Activated T-helper 1 cell treated with anti-CD3 and anti-CD28 coated beads, Interleukin-2, amount 50 U/mL, for 16 hours (primary cell): ENCODE measurements at places on chromosomes 2 and 18.

DNA sequence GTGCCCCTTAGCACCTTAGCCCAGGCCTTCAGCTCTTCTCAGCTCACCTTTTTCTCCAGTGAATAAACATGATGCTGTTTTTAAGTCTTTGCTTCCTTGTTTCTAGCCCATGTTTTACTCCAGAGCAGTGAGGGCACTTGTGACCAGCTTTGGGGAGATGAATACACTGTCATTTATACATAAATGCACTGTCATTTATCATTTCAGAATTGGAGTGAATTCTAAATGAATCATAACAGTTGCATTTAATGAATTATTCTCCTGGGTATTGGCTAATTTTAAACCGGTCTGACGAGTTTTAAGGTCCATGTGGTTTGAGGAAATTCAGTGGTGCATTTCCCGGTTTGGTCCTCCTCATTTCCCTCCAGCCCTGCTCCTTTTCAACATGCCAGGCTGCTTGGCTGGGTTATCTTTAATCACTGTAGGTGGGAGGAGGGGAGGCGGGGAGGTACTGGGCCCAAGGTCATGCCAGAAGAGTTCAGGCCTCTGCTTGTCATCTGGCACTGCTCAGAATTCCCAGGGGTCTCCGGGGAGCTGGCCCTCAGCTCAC, 23.9 kb downstream of the PRKCE start:
- DNase-seq = no peak

DNA sequence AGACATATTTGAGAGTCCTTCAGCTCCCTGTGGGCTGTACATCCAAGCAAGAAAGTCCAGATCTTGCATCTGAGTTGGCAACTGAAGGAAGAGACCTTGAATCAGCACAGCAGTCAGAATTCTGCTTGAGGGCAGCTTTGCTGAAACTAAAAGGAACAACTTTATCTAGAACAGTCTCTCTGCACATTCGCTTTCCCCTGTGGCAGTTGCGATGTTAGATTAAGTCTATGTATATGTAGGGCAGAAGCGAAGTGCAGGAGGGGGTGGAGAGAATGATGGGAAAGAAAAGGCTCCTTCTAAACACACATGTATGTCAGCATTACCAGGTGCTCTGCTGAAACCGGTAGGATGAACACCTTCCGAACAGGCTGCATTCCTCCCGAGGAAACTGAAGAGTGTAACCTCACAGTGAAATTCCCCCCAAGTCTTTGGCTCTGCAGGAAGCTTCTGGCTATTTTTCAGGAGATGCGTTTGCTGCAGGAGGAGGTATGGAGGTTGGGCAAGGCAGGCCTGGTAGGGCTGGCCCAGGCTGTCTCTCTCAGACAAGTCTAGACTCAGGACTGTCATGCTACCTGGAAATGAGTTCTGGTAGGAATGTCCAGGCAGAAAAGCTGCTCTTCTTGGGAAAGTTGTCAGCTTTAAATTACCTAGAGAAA, 70.0 kb upstream of the ATL2 start:
- no peak for DNase-seq

- DNase-seq = no peak
These were observed 158.0 kb downstream of the ANKRD30B start for GRCh38 chr18:14905979-14906378.

GRCh38 chr2:70994009-70994698, 519 bp downstream of the TEX261 start:
- DNase-seq = no peak

GRCh38 chr2:240301256-240301795, 134.1 kb upstream of the GPC1 start:
- DNase-seq = no peak

DNA sequence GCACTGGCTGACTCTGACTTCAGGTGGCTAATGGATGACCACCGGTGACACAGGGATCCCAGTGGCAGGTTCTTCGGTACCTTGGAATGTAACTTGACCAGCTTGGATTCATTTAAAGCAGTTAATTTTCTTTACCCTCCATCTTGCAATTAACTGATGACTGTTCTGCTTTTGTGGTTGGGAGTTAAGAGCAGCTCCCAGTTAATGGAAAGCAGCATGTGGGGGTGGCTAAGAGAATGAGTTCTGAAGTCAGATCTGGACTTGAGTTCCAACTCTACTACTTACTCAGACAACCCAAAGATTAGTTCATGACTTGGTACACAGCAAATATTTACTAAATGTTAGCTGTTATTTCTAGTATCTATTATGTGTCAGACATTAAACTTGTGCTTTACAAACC, 58.5 kb downstream of the FAM228A start:
- no peak for DNase-seq

DNA sequence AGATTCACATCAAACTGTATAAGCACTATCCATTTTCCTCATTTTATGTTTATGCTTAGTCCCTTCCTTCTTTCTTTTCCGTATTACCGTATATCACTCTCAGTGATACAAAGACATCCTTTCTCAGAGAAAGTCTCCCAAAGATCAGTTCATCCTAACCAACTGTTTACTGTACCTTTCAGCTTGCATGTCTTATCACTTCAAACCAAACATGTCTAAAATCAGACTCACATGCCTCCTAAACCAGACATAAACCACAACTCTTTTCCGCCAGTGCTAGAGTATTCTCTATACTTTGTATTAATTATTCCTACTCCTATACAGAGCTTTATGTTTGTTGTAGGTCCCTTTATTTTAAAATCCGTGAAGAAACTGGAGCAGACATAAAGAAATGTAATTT, 41.5 kb downstream of the KCMF1 start:
- no peak for DNase-seq

- DNase-seq = no peak
These were observed 147.8 kb downstream of the SATB2 start for GRCh38 chr2:199309973-199310372.

DNA sequence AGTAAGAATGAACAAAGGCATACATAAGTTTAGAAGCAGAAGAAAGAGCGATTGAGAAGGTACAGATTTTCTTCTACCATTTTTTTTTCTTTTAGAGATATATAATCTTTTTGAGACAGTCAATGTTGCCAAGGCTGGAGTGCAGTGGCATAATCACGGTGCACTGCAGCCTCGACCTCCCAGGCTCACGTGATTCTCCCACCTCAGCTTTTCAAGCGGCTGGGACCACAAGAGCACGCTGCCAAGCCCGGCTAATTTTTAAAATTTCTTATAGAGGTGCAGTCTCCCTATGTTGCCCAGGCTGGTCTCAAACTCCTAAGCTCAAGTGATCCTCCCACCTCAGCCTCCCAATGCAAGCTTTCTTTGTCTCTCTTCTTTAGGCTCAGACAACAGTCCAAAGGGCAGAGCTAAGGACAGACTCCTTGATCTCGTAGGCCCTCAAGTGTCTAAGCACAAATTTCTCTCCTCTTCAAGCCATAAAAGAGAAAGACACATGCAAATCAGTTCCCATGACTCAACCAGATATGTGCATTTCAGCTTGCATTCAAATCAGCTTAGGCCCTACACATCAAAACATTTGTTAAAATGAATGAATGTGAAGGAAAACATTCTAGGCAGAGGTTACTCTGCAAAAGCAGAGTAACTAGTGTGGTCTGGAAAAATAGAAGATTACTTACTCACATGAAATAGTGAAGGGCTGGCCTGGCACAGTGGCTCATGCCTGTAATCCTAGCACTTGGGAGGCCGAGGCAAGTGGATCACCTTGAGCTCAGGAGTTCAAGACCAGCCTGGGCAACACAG, 18.0 kb downstream of the ITSN2 start:
- DNase-seq = no peak

GRCh38 chr2:41500895-41501294, 546.9 kb upstream of the PKDCC start:
- no peak for DNase-seq

- no peak for DNase-seq
These were observed 216.4 kb upstream of the PXDN start for GRCh38 chr2:1960761-1961160.

GRCh38 chr2:6872394-6872793, 5.2 kb upstream of the RSAD2 start:
- no peak for DNase-seq

DNA sequence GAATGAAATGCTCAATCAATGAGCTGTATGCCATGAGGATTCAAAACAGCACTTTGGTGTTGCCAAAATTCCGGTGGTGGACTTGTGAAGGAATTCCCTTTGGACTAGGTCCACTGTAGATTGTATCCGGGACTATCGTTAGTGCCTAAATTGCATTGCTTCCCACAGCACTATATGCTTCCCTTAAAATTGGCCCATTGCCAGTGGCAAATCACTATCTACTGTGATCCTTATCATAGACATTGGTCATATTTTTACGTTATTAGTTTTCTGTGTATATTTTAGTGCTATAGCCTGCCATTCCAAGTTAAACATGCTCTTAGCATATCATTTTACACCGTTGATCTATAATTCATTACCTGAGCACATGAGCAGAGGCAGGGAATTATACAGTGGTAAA, 1.7 kb downstream of the PJVK start:
- DNase-seq = no peak

GRCh38 chr2:233422050-233422639, 67.9 kb downstream of the DGKD start:
- peak; percentile 31 for DNase-seq

- no peak for DNase-seq
These were observed 24.3 kb upstream of the COL6A3 start for GRCh38 chr2:237438080-237438940.

DNA sequence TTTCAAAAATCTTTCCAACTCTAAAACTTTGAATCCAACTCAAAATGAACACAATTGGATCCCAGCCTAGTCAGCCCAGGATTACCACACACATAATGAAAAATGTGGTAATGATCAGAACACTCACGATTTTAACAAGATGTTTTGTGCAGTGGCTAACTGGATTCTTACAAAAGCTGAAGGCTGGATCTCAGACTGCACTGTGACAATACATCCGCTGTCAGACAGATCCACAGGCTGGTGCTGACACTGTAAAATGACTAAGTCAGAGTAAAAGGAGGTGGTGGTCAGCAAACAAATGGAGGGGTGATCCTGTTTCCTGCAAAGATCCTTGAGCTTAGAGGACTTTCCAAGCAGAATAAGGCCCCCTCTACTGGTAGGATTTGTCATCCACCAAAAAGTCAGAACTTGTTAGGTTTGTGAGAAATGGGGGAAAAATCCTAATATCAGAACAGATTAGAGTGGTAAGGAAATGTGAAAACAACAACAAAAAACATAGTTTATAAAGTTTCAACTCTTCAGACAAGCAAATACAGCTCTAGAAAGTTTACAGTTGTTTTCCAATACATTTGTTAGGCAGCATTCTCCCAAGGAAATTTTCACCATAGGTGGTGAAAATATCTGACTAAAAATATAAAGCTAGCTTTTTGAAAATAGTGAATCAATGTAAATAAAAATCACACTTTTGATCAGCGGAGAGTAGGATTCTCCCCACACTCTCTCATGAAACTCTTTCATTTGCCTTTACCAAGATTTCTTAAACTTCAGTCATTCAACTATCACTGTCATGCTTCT, 211.9 kb downstream of the AGPS start:
- DNase-seq = no peak

DNA sequence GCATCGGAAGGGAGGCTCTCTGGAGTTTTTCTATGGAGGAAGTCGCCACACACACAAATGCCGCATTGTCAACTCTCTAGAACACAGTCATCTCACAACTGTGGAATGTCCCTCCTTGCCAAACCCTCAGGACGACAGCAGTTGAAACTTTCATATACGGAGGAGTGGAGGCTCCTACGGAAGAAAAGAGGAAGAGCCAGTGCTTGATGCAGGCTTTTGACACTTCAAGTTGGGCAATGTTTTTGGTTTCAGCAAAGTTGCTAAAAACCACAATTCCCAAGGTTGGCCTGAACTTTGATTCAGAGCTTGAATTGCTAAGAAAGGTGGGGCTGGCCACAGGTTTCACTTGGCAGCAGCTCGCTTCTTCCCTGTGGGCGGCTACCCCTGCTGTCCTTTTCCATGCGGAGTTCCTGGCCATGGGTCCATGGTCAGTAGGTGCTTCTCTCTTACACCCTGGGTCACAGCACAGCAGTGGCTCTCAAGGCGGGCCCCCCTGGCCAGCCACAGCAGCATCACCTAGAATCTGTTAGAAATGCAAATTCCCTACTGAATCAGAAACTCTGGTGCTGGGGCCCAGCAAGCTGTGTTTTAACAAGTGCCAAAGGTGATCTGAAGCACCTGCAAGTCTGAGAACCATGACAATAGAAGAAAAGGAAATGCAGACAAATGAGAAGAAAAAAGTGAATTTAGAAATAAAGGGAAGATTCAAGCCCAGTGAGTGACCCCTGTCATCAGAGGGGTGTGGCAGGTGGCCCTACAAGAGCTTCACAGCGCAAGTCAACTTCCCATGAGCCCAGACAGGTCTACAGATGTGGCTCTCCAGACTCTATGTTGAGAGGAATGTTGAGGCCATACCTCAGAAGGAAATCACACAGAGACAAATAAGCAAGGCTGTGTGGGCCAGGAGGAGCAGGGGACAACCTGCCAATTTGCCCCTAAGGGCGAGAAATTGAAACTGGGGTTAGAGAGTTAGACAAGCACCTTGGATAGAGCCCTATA, 856.4 kb downstream of the RNF144A start:
- no peak for DNase-seq

DNA sequence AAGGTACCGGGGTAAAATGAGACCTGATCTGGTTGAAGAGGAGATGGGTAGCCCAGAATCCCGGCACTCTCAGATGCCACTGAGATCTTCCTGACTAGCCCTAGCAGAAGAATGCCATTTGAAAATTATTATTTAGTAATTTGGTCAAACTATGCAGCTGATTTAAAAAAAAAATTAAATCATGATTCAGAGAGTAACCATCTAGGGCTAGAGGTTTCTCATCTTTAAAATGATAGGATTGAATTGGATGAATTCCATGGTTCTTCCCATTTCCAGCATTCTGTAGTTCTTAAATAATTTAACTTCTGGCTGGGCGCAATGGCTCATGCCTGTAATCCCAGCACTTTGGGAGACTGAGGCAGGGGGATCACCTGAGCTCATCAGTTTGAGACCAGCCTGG, 106.1 kb downstream of the MYO1B start:
- no peak for DNase-seq

DNA sequence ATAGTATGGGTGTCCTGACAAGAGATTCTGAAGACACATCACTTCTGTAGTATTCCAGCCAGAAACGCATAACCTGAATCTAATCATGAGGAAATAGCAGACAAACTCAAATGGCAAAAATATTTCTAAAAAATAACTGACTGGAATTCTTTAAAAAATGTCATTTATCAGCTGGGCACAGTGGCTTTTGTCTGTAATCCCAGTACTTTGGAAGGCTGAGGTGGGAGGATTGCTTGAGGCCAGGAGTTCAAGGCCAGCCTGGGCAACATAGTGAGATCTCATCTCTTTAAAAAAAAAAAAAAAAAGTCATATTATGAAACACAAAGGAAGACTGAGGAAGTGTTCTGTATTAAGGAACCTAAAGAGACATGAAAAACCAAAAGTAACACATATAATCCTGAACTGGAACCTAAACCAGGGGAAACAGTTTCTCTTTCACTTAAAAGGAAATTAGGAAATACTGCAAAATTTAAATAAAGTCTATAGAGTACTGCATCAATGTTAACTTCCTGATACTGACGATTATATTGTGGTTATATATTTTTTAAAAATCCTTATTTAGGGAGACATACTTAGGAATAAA, 29.9 kb downstream of the SESTD1 start:
- no peak for DNase-seq

- DNase-seq = no peak
These were observed 120.7 kb upstream of the LMAN1 start for GRCh38 chr18:59479776-59480175.
